ENCODE measurements at places on chromosomes 16 and 17.

- no peak for DNase-seq
Observed at GRCh38 chr17:48723423-48724250, 652 bp downstream of the PRAC2 start.

- DNase-seq = no peak
Observed at GRCh38 chr16:24737391-24737871, 8.0 kb downstream of the TNRC6A start.

DNA sequence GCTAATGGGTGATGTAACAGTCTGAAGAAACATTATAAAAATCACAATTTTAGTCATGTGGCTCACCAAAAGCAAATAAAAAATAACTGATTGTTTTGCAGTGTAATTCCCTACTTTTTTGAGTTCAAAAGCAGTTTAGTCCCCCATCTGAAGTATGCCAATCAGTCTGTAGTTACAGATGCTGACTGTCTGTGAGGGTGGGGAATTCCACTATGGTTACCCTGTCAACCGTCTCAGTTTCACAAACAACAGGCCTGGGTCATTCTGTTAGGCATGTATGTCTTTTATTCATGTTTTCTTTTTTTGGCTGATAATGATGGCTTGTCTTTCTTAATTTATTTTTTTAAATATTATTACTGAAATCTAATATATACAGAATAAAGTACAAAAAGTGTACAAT, 69.3 kb downstream of the STXBP4 start:
- DNase-seq = no peak

- DNase-seq = peak; percentile 76
Observed at GRCh38 chr16:67150833-67151396, at the start of gene B3GNT9. Gene B3GNT9, minus strand, starts transcription at chr16:67150998. Its CDS starts 513 bp downstream, at chr16:67150485.

DNA sequence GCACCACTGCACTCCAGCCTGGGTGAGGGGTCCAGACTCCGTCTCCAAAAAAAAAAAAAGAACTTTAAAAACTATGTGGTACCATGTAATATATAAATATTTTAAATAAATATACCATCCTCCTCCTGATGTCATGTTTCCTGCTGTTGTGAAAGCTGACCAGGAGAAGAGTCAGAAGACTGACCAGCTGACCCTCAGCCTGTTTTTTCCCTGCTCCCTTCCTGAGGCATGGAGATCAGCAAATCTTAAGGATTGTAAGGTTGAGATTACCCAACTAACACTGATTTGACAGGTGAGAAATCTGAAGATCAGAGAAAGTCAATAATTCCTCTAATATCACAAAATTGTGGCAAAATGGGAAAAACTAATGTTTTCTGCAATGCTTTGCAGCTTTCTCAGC, 18.1 kb downstream of the NCOR1 start:
- no peak for DNase-seq

DNA sequence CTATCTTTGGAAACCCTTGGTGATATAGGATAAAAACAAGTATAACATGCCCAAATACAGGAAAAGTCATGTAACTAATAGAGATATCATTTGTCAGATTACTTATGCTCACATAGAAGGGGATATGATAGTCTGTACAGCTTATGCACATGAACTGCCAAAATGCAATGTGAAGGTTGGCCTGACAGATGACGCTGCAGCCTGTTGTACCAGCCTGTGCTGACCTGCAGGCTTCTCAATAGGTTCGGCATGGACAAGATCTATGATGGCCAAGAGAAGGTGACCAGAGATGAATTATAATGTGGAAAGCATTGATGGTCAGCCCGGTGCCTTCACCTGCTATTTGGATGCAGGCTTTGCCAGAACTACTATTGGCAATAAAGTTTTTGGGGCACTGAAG, 12.7 kb downstream of the WFIKKN2 start:
- no peak for DNase-seq

GRCh38 chr16:48131201-48131935, 24.4 kb downstream of the ABCC12 start:
- no peak for DNase-seq

DNA sequence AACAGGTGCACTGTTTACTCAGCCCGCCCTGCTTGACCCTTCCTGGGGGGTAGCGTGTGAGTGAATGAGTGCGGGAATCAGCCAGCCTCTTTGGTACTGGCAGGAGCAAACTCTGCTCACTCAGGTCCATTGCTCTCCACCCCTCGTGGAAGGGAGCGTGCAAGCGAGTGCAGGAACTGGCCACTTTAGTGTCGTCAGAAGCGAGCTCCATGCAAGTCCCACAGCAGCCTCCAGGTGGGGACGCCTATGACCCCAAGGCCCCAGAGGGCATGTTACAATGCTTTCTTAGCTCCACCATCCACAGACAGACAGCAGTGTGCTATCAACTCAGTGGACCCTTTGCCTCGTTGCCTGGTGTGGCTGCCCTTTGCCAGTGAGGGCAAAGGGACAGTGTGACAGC, 1025.1 kb upstream of the CDH8 start:
- no peak for DNase-seq

- DNase-seq = no peak
Observed at GRCh38 chr16:25449802-25450201, 192.2 kb upstream of the ZKSCAN2 start.

GRCh38 chr16:17448640-17449638, 21.8 kb downstream of the XYLT1 start:
- DNase-seq = peak; percentile 55

DNA sequence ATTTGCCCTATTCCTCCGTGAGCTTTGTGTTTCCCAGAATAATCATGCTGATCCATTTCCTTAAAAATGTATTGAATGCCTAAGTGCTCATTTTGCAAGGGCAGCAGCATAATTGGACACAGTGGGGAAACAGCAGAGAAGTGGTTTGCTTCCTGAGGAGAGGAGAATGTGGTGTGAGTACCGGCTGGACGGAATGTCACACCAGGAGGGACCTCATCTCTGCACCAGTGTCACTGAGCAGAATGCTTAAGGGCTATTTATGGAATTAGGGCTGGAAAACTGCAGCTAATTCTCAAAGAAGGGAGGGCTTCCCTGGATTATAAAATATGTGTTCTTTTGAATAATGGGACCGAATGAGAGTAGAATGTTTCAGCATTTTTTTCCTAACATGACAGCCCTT, 1100.6 kb upstream of the RBFOX1 start:
- DNase-seq = no peak

- no peak for DNase-seq
Observed at GRCh38 chr17:47099451-47099986, 89.6 kb downstream of the CDC27 start.

- DNase-seq = no peak
Observed at GRCh38 chr17:48439875-48440505, 10.0 kb upstream of the SKAP1 start.

DNA sequence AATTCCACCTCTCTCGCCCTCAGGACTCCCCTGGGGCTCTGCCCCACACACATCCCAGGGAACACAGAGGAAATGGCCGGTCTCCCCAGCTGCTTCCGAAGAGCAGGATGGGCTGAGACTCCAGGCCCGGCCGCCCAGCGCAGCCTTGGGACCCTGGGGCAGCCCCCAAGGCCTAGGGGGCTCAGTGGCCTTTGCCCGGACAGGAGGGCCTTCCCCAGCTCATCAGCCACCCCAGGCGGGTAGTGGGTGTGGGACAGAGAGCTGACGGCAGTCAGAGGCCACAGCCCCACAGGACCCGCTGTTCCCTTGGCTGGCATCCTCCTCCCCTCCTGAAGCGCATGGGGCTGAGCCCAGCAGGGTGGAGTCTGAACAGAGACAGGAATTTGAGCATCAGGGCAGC, 6.2 kb upstream of the CBFA2T3 start:
- peak; percentile 61 for DNase-seq

GRCh38 chr16:75029854-75030253, 31.0 kb downstream of the ZNRF1 start:
- no peak for DNase-seq

DNA sequence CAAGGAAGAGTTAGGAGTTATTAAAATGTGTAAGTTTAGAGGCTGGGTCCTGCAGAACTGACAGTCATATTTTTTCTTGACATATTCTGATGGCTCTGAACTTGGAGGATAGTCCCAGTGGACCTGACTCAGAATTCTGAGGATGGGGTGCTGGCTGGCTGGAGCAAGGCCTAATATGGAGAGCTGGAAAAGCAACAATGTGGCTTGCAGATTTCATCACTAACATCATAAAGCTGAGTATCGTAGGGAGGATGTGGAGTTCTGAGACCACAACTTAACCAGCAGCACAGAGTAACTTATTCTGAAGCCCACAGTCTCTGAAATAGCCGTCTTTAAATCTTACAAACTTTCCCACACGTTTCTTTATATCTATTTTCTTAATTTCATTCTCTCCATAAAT, 2.3 kb downstream of the KRTAP1-5 start:
- no peak for DNase-seq

- DNase-seq = peak; percentile 60
Observed at GRCh38 chr17:81566461-81567126, 14.4 kb upstream of the FAAP100 start.

DNA sequence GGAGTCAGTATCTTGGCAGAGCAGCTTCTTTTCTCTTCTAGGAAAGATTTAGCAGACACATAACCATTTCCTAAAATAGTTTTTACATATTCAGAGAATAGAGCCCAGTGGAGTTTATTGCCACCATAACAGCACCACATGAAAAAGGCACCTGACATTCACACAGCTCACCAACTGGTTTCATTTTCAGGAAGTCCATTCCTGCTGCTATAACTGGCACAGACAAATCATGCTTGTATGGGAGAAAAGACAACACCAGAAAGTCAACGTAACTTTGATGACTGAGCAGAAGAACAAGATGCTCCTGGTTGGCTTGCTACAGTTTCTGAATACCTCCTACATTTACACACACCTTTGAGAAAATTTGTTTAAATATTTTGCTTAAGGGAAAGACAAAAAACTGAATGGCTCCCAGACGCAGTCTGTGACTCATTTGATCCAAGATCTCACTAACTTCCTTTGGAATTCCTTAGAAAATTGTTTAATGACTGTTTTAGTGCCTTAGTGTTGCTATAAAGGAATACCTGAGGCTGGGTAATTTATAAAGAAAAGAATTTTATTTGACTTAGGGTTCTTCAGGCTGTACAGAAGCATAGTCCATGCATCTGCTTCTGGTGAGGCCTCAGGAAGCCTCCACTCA, 1380.6 kb downstream of the CDH8 start:
- DNase-seq = no peak

DNA sequence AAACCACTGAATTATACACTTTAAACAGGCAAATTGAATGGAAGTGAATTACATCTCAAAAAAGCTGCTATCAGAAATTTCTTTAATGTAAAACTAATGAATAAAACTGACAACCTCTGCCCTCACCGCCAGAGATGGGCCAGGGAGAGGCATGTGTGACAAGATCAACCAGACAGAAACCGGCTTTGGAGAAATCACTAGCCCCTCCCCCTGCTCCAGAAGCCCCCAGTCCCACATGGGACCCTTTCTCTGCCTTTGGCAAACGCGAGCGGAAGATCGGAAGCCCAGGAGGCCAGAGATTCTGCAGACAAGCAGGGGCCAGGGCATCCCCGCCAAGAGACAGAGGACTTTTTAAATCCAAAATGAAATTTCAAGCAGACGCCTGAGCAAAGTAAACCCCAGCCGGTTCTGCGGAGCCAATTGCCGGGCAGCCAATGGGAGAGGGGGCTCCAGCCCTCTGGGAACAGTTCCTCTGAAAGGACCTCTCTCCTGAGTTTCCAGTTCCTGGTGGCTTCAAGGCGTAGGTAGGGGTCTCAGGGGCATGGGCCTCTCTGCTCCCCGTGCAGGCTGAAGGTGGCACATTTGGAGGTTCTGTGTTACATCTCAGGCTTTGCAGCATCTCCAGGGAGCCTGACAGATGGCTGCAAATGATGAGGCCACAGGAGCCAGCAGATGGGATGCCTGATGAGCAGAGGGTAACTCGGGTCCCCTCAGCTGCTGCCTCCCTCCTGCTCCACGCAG, 118.1 kb downstream of the GSG1L start:
- no peak for DNase-seq

DNA sequence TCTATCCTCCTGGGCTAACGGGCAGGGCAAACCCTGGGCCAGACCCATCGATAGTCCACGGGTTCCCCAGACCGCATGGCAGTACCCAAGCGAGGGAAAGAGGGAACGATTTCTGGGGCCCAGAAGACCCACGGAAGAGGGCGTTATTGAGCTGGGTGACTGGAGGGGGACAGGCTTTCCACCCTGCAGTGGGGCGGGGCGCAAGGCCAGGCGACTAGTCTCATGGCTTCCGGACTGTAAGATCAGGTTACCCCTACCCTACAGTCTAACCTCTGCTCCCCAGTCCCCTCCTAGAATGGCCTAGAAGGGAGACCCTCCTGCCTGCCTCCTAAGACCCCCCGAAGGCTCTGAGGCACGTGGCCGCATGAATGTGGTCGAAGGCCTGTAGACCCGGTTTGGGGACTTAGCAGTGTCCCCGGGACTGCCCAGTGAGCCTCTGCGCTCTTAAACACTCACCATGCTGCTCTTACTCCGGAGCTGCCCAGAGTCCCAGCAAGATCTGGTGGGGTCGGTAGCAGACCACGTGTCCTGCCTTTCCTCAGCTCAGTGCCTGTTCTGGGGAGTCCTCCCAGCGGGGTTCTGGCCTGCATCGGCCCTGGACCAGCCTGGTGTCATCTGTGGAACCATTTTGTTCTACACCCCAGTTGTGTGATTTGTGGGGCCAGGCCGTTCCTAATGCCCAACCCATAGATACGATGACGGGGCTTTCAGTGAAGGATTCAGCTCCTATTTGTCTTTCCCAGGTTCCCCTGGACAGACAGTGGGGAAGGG, 13.2 kb upstream of the AURKB start:
- DNase-seq = peak; percentile 71

GRCh38 chr17:80196652-80197051, 23.5 kb downstream of the SGSH start:
- no peak for DNase-seq

- no peak for DNase-seq
Observed at GRCh38 chr17:72643575-72644216, 448.8 kb downstream of the SLC39A11 start.

- no peak for DNase-seq
Observed at GRCh38 chr16:51055434-51055833, 95.6 kb downstream of the SALL1 start.

DNA sequence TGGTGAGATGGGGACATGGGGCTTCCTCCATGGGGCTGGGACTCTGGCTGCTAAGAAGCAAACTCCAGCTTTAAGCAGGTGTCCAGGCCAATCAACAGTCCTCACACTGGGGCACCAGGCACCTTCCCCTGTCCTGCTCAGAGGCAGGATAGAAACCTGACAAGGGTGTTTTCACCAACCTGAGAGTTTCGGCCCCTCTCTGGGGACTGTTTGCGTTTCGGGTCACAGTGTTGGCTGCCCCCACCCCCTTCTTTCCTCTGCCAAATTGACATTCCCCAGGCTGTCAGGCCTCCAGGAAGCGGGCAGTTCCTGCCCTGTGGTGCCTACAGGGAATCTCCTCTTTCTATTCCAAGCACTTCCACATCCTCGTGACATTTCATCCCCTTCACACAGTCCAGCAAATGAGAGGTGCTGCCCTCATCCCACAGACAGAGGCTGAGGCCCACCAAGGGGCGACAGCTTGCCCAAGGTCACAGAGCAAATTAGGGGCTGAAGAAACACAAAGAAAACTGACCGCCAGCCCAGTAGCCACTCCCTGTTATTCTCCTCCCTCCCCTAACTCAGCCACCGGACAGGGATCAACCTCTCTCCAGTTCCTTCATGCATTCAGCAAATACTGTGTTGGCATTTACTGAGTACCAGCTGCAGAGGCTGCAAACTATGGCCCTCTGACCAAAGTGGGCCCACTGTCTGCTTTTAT, 38.0 kb downstream of the MMP15 start:
- no peak for DNase-seq

- DNase-seq = peak; percentile 83
Observed at GRCh38 chr17:42744283-42744805, 496 bp downstream of the EZH1 start.

- no peak for DNase-seq
Observed at GRCh38 chr16:88750854-88751253, 34.2 kb downstream of the PIEZO1 start.

GRCh38 chr17:68835071-68835470, 120.1 kb downstream of the ABCA8 start:
- no peak for DNase-seq

- peak; percentile 94 for DNase-seq
Observed at GRCh38 chr17:28357061-28357900, at the start of gene POLDIP2. Gene POLDIP2, minus strand, starts transcription at chr17:28357527. Its CDS starts 79 bp downstream, at chr17:28357448.
